Kidney (tissue), 22 donors: ENCODE measurements at places on chromosomes 2 and 18. TPM values are rescaled to one million over a fixed set of nuclear protein-coding genes. Genes with fewer than 3 reads are reported as not detected.

The STK11IP gene
- 12.5 TPM for polyA plus RNA-seq

The CCDC74B gene
- 6.4 TPM for polyA plus RNA-seq

The ASB18 gene
- not detected for polyA plus RNA-seq

The ACTG2 gene
- polyA plus RNA-seq, result 6.6 TPM

The PDE6D gene
- 28.2 TPM for polyA plus RNA-seq

The ATP9B gene
- polyA plus RNA-seq, result 10.0 TPM

The FBXO15 gene
- polyA plus RNA-seq, result 9.1 TPM

The SERPINB11 gene
- polyA plus RNA-seq, result not detected

The SCG2 gene
- polyA plus RNA-seq, result 0.30 TPM

The RPIA gene
- polyA plus RNA-seq, result 15.7 TPM

The DSC1 gene
- not detected for polyA plus RNA-seq

The GULP1 gene
- polyA plus RNA-seq, result 12.2 TPM

The PLGLB1 gene
- 3.3 TPM for polyA plus RNA-seq

The TMEM198 gene
- polyA plus RNA-seq, result 4.2 TPM

The OTOS gene
- 1.5 TPM for polyA plus RNA-seq

The RMDN2 gene
- 7.9 TPM for polyA plus RNA-seq

The VAPA gene
- 185 TPM for polyA plus RNA-seq

The KRTCAP3 gene
- polyA plus RNA-seq, result 17.2 TPM

The SULT1C2 gene
- 117 TPM for polyA plus RNA-seq

The SLC1A4 gene
- polyA plus RNA-seq, result 2.1 TPM

The LIPG gene
- polyA plus RNA-seq, result 4.8 TPM

The CAPN14 gene
- polyA plus RNA-seq, result 0.22 TPM

The GNAL gene
- polyA plus RNA-seq, result 1.8 TPM

The IL36A gene
- polyA plus RNA-seq, result not detected

The GPR45 gene
- polyA plus RNA-seq, result not detected
